ENCODE measurements at places on chromosomes 7 and 10. TPM values are rescaled to one million over a fixed set of nuclear protein-coding genes. Genes with fewer than 3 reads are reported as not detected.

The ADCY1 gene
- polyA plus RNA-seq = 2.5 TPM

DNA sequence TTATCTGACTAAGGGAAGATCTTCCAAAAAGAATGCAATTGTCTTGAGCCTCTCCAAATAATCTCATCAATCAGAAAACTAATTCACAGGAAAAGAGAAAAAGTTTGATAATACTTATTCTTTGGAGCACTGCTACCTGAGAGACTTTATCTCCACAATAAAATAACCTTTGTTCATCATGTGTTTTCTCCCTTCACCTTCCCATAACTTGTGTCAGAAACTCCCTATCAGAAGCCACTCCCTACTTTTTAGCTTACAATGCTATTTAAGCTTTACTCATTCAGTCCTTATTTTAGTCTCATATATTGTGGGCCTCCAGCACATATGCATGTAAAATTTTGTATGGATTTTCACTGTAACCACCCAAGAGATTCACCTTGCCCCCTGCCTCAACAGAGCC is 998 bp downstream of the CYP3A43 start:
- no peak for DNase-seq

DNA sequence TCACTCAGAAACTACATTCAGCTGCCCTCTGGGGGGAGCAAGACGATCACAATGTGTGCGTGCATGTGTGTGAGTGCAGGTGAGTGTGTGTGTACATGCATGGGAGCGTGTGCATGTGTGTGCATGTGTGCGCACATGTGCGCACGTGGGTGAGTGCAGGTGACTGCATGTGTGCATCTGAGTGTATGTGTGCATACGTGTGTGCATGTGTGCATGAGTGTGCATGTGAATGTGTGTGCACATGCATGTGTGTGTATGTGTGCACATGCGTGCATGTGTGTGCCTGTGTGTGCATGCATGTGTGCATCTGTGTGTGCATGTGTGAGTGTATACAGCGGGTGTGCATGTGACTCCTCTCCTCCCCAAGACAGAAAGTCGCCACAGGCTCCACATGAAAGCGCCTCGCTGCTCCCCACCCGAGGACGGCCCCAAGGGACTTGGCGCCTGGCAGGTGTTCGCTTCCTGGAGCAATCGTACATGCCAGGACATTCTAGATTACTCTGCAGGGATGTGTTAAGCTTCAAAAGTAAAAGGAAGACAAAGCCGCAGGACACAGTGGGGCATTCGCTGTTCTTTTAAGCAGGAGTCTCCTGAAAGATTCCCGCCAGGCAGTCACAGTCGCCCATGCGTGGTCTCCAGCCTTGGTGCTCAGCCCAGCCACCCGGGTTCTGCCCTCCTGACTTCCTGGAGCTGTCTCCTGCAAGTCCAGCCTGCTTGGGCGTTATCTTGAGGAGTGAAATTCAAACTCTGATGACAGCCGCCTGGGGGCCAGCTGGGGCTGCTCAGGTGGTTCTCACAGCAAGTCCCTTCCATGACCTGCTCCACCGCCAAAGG is 42.0 kb upstream of the ADGRA1 start:
- DNase-seq = no peak

GRCh38 chr10:97336942-97337831 is 2.7 kb upstream of the FRAT2 start:
- peak; percentile 41 for DNase-seq

DNA sequence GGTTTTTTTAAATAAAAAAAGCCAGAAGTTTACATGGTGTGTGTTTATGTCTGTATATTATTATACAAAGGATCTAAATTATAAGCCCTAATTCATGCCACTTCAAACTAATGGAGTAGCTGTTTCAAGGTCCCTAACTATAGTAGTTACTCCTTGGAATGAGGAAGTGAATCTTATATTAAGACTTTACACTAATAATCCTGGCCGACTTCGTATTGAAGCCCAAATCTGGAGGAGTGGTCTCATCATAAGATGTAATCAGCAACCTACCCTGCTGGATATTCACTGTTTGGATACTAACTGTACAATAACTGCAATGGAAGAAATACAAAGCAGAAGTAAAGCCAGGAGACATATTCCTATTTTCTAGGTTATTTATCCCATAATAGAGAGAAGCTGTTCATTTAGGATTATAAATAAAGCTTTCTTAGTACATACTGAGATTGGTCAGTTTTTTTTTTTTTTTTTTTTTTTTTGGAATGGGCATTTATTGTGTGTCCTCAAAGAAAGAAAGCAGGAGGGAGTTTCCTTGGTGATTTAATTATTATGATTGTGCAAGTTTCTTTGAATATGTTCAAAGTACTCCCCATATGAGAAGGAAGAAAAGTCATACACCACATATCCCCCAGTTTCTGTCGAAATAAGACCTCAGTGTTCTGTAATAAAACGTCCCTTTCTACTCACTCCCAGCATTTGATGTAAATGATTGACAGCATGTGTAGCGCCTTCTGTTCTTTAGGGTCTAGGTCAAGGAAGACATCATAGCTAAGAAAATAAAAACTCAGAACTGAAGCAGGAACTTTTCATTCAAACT is 397.8 kb downstream of the EXOC4 start:
- no peak for DNase-seq

DNA sequence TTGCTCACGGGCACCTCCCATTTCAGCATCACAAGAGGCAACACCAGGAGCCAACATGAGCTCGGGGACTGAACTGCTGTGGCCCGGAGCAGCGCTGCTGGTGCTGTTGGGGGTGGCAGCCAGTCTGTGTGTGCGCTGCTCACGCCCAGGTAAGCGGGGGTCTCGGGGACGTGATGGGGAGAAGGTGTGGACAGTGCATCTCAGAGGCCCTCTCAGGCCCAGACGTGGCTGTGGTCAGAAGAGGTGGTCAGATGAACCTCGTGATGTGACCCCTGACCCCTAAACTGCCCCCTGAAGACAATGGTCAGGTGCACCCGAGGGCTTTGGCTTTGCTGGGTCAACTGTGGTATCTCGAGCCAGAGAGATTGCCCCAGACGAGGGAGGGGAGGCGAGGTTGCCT is 6.1 kb downstream of the LAT2 start:
- no peak for DNase-seq

- peak; percentile 84 for DNase-seq
Observed at GRCh38 chr7:79452032-79452494, 1.4 kb downstream of the MAGI2 start.

Measured in left lung (tissue), 14 donors.